Breast epithelium (tissue), 4 donors: ENCODE measurements at places on chromosomes 5 and 9. TPM values are rescaled to one million over a fixed set of nuclear protein-coding genes. Genes with fewer than 3 reads are reported as not detected.

- no peak overlapping the region for H3K27ac ChIP-seq
- DNase-seq: no peak
- peak overlapping the region; percentile 68 for H3K4me3 ChIP-seq
These were observed 80.8 kb downstream of the NTNG2 start for GRCh38 chr9:132242621-132243155.

- H3K4me3 ChIP-seq: no peak overlapping the region
- no peaks in the 10 kb centered on the region for H3K27me3 ChIP-seq
- H3K36me3 ChIP-seq: no peaks in the 10 kb centered on the region
- no peak for DNase-seq
- H3K4me1 ChIP-seq: no peaks in the 10 kb centered on the region
These were observed 126.0 kb upstream of the IRX2 start for GRCh38 chr5:2877522-2877921.

DNA sequence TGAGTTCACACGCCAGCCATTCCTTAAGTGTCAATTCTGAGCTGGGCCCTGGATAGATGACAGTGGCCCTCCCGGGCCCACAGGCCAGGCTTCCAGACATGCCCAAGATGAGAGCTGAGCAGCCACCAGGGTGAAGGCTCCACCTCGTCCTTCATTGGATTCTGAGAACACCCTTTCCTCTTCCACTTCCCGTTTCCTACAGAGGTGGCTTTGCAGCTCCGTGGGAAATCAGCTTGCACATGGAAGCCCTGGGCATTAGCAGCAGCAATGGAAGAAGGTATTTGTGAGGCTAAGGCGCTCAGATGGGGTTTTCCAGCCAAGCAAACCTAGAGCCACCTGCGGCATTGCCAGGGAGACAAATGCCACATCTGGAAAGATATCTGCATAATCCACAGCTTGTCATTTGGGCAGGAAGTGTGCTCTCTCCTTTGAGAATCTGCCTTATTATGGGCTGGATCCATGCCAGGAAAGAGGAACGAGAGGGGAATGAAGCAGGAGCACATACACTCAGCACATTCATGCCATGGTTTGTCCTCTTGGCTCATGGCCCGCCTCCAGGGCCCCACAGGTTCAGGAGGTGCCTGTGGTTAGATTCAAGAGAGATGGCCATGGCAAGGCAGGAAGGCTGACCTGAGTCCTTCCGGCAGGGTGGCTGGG is 34.1 kb downstream of the CFAP77 start:
- no peaks in the 10 kb centered on the region for H3K4me1 ChIP-seq
- H3K27me3 ChIP-seq: peaks cover 29% of the 10 kb centered on the region
- H3K27ac ChIP-seq: no peak overlapping the region
- no peak overlapping the region for H3K4me3 ChIP-seq

DNA sequence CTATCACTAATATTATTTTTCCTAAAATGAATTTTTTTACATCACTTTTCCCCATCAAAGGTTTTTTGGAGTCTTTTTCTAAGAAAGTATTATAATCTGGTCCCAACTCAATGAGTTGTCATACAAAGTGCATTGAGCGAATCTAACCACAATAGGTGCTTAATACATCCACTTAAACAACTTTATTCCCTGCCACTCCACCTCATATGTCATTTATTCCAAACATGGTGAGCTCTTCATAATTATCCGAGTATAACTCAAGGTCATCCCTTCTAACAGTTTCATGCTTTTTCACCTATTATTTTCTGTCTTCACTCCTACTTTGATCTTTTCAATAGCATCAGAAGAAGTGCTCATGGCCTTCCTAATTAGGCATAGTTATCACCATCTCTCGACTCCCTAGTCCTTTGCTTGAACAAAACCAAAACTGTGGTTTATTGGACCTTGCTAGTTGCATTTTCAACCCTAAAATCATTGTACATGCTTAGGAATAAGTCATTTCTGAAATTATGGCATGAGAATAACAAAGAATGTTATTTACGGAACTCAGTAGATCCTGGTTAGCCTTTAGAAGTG is 754.7 kb upstream of the CTNND2 start:
- no peaks in the 10 kb centered on the region for H3K36me3 ChIP-seq
- H3K4me1 ChIP-seq: no peaks in the 10 kb centered on the region
- H3K4me3 ChIP-seq: no peak overlapping the region
- no peak for DNase-seq
- H3K27ac ChIP-seq: no peak overlapping the region

SMARCA2 gene
- 140 TPM for total RNA-seq

ZNF484 gene
- 13.3 TPM for total RNA-seq

DNA sequence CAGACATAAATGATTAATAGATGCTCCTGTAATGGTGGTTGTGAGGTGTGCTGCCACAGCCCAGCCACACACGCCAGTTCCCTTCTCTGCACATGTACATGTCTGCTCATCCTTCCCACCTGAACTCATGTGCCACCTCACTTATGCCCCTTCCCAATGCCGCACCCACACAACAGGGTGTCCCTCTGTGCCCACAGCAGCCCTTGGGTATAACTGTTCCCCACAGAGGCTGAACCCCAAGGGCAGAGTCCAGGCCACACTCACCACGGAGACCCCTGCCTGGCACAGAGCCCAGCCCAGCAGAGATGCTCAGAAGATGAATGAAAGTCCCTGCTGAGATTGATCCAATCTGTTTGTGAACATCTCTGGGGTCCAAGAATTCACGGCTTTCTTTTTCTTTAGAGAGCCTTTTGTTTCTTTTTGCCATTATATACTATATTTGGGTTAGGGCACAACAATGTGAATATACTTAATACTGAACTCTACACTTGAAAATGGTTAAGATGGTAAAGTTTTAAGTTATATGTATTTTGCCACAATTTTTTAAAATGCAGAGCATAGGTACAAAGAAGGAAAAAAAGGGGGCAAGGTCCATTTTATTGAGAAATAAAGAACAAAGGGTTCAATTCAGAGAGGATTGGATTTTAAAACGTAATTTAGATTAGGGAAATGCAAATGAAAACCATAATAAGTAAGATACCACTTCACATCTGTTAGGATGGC is 29.6 kb downstream of the IRF1 start:
- H3K27me3 ChIP-seq: no peaks in the 10 kb centered on the region
- no peak overlapping the region for H3K4me3 ChIP-seq
- H3K36me3 ChIP-seq: no peaks in the 10 kb centered on the region
- H3K27ac ChIP-seq: no peak overlapping the region
- H3K4me1 ChIP-seq: peaks cover 7% of the 10 kb centered on the region
- DNase-seq: no peak

DNA sequence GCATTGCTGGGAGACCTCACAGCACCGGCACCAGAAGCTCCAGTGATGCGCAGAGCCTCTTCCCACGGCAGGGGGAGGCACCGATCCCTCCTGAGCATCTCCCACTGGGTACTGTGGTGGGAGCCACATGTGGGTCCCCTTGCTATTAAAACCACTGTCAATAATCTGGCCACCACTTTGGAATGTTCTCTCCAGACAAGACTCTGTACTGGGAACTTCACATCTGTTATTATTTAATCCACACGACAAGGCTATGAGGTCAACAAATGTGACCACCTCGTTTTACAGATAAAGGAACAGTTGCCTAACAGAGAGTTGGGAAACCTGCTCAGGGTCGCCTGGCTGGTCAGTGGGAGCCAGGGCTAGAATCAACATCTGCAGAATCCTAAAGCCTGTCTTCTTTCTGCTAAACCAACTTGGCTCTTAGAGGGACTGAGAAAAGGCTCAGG is 72.7 kb downstream of the EPB41L4B start:
- H3K4me3 ChIP-seq: no peak overlapping the region
- H3K27ac ChIP-seq: no peak overlapping the region
- H3K4me1 ChIP-seq: no peaks in the 10 kb centered on the region
- DNase-seq: no peak

GRCh38 chr9:82490019-82490499 is 501.5 kb downstream of the SPATA31D1 start:
- H3K27ac ChIP-seq: peak overlapping the region; percentile 72
- DNase-seq: no peak
- no peaks in the 10 kb centered on the region for H3K36me3 ChIP-seq
- H3K4me1 ChIP-seq: peaks cover 8% of the 10 kb centered on the region

MAMDC4 gene
- total RNA-seq: 0.64 TPM

SLC46A2 gene
- 0.66 TPM for total RNA-seq

DNA sequence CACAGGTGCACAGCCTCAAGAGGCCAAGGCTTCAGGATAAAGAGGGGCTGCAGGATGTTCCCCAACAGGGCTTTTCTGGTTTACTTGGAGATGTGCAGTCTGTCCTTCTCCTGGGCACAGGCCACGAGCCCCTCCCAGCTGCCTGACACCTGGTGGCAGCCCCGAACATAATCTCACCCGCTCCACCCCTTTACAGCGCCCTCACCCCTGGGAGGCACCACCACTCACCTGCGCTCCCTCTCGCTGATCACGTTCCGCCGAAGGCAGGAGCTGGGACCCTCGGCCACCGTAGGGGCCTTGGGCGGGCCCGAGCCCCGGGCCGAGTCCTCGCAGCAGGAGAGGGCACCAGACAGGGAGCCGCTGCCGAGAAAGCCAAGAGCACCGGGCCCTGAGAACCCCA is 514 bp downstream of the SOHLH1 start:
- peaks cover 35% of the 10 kb centered on the region for H3K27me3 ChIP-seq
- no peak overlapping the region for H3K27ac ChIP-seq
- H3K36me3 ChIP-seq: no peaks in the 10 kb centered on the region
- no peak for DNase-seq

LCN12 gene
- total RNA-seq: not detected

CCL28 gene
- total RNA-seq: 4.0 TPM

DNA sequence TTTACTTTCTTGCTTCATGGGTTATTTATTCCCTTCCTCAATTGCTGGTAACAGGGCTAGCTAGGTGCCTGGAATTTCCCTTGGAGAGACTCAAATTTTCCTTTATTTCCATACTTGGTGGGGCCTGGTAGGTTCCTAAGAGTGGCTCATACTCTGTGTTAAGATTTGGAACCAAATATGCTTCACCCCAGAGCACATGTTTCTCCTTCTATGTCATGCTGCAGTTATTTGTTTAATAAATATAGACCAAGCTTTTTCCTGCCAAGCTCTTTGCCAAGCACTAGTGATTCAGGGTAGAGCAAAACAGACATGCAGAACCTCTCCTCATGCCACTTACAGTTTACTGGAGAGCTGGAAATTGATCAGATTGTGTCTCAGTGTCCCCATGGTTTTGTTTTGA is 290.3 kb upstream of the SGCD start:
- DNase-seq: no peak
- no peak overlapping the region for H3K27ac ChIP-seq
- no peaks in the 10 kb centered on the region for H3K27me3 ChIP-seq
- no peaks in the 10 kb centered on the region for H3K36me3 ChIP-seq
- no peak overlapping the region for H3K4me3 ChIP-seq

DNA sequence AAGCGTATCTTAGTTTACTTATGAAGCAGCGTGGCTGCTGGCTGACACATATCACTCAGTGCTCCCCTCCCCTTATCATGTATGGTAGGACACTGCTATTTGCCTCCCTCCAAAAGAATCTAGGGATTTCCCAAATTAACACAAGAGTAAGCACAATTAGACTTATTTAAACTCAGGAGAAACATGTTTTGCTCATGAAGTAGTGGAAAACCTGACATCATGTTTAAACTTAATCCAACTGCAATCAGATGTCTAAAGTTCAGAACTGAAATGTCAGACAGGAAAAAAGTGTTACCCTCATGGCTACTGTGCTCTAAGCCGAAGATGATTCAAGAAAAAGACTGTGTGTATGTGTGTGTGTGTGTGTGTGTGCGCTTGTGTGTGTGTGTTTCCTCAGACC is 324.1 kb upstream of the TNC start:
- DNase-seq: no peak
- H3K27me3 ChIP-seq: no peaks in the 10 kb centered on the region
- H3K4me3 ChIP-seq: no peak overlapping the region
- no peak overlapping the region for H3K27ac ChIP-seq
- no peaks in the 10 kb centered on the region for H3K36me3 ChIP-seq

DNA sequence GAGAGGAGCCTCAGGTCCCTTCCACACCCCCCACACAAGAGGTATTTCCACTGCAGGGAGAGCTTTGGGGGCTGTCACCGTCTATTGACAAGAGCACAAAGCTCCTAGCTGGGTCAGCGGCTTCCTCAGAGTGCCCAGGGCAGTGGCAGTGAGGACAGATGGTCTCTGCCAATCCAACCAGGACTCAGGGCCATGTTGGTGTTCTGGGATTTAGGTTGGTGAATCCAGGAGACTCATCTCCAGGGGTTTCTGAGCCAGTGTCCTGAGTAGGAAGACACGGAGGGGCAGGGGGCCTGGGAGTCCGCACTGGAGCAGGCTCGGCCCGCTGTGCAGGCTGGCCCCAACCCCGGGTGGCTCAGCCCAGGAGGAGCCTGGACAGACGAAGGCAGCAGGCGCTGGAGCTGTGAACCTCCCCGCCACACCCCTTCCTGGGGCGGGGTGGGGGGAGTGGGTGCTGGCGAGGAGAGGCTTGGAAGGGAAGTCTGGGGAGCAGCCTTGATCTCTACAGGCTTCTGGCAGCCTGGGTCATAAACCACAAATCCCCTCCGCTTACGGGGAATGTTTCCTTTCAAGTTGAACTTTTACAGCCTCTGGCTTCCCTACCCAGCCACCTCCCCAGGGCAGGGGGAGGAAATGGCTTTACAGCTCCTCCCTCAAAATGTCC is 19.6 kb downstream of the CRB2 start:
- no peak for DNase-seq
- no peaks in the 10 kb centered on the region for H3K36me3 ChIP-seq
- H3K27ac ChIP-seq: no peak overlapping the region
- H3K27me3 ChIP-seq: peaks cover 37% of the 10 kb centered on the region

DNA sequence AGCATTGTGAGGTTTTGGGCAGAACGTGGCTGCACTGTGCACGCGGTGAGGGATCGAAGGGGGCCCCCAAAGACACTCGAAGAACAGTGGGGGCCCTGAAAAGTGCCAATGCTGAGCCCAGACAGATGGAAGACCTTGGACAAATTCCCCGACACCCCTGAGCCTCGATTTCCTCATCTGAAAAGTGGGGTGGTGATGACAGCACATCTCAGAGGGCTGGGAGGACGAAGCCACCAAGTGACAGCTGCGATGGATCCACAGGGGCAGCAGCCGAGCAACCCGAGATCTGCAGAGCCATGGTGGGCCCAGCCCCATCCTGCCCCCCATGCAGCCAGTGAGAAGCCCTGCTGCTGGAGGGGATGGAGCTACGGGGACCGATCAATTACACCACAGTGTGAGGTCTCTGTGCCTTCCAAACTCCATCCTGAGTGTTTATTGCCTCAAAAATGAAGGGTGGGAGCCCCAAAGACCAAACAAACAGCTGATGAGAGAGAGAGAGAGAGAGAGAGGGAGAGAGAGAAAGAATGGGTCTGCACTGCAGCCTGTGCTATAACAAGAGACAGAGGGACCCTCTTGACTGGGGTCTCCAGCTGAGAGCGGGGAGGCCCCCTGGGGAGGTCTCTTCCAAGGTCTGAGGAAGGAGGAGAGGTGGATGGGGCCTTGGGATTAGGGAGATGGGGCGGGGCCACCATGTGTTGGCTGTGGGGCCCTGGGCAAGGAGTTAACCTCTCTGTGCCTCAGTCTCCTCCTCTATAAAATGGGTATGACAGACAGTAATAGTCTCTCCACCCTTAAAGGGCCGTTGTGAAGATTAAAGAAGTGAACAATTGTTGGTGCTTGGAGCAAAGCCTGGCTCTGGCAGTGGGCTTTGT is 134.4 kb upstream of the IER5L start:
- H3K36me3 ChIP-seq: no peaks in the 10 kb centered on the region
- no peak overlapping the region for H3K27ac ChIP-seq
- H3K4me3 ChIP-seq: no peak overlapping the region
- no peaks in the 10 kb centered on the region for H3K27me3 ChIP-seq
- DNase-seq: no peak

HTR4 gene
- 0.66 TPM for total RNA-seq

ARID3C gene
- 0.29 TPM for total RNA-seq
